Stromal cell of bone marrow (primary cell): ENCODE measurements at places on chromosomes 7 and 10.

DNA sequence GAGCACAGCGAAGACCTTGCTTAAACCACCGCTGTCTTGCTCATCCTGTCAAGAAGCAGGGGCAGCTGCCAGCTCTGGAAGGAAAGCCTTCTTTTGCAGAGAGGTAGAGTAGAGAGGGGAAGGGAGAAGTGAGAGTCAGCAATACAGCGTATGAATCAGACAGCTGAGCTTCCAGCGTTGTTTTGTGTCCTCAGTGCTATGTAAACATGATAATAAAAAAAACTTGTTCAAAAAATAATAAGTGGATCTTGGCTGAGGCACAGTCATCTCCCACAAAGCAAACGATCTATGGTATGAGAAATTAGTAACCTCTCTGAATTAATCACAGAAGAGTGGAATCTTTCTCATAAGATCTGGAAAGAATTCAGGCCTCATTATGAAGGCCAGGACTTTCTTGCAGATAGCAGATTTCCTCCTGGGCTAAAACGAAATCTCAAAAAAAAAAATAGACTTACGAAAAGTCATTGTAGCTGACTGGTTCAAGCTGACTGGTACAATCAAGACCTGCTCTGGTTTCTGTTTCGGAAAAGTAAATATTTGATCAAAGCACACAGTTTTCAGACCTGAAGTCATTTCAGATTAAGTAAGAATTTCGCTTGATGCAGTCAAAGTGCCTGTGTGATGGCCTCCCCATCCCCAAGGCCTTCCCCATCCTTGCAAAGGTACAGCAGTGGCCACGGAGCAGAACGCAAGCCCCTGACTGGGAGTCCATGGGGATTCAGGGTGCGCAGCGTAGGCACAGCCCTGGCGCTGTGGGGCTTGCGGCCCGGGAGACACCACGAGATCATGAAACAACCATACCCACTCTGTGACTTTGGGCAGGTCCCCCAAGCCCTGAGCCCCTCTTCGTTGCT, 29.4 kb downstream of the CHST15 start:
- peak; percentile 54 for DNase-seq

- DNase-seq = peak; percentile 12
These were observed 140.4 kb downstream of the PIP4K2A start for GRCh38 chr10:22573820-22574569.

DNA sequence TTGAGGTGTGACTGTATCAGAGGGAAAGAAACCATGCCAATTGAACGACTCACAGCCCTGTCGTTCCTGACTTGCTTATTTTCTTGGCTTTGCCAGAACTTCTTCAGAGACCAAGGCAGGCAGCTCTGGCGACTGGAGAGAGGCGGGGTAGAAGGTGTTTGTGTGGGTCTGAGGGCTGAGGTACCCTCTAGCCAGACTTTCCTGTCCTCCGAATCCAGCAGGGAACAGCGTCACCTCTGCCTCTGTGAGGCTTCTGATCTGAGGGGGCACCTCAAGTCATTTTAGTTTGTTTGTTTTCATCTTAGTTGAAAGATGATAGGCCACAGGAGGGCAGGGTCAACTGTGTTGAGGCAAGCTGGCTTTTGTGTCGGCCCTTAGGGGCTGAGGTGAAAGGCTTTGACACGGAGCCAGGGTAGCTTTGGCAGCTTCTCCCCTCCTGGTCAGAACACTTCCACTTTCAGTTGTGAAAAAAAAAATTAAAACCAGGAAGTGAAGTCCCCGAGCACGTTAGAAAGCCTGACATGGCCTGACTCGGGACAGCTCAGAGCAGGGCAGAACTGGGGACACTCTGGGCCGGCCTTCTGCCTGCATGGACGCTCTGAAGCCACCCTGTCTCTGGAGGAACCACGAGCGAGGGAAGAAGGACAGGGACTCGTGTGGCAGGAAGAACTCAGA, 1.9 kb downstream of the ACSL5 start:
- DNase-seq = no peak

DNA sequence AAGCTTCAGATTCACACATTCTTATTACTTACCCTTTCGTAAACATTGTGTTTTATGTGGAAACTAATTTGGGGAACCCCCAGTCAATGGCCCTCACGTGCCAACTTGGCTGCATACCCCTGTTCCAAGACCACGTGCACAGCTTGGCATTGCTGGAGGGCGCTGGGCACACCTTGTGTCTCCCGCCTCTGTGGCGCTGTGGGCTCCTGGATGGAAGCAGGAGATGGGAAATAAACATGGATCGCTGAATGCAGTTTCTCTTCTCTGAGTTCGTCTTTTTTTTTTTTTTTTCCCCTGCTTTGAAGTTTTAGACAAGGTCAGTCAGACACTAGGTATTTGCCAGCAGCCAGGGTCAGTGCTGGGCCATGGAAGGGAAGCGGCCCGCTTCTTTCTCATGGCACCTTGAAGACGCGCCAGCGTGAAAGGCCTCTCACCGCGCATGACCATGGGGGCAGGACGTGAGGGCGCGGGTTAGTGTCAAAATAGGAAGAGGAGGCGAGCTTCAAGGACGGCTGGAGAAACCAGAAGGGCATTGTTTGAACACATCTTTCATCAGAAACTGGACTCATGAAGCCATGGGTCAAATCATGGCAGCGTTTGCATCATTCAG, 27.3 kb downstream of the BNIP3 start:
- no peak for DNase-seq

DNA sequence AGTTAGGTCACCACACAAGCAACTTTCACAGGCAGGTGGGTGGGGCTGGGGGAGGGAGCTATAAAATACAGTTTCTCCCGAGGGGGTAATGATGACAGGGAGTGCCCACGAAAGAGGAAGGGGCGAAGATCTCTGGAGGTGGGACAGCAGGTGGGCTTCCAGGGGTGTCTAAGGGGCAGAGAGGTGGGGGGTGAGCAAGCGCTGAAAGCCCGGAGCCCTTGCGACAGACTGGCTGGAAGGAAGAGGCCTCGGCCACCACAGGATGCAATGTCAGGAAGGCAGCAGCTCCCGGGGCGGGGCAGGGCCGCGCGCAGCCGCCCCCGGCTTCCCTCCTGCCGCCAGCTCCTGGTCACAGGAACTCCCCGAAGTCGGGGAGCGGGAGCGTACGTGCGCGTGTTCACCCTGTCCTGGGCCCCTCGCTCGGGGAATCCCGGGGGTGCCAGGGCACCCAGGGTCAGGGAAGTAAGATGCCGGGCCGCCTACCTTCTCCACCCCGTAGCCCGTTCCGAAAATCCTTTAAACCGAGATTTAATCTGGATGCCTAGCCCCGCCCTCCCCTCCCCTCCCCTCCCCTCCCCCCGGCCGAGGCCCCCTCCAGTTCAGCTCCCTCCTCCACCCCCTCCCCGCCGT, 105.2 kb upstream of the PPIF start:
- no peak for DNase-seq

DNA sequence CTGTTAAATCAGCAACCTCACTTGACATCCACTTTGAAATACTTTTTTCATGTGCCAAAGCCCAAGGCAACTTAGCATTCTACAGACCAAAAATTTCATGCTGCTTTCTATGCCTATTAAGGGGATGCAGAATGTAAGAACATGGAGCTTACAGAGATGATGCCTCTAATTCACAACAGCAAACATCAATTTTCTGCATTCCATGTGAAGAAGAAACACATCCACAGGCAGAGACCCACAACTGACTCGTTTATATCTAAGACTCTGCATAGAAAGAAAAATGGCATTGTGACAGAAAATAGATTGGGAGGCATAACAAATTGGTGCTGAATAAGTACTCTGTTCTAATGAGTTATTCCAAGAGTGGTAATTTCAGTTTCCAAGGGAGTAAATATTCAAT, 107.6 kb downstream of the SGMS1 start:
- DNase-seq = no peak

DNA sequence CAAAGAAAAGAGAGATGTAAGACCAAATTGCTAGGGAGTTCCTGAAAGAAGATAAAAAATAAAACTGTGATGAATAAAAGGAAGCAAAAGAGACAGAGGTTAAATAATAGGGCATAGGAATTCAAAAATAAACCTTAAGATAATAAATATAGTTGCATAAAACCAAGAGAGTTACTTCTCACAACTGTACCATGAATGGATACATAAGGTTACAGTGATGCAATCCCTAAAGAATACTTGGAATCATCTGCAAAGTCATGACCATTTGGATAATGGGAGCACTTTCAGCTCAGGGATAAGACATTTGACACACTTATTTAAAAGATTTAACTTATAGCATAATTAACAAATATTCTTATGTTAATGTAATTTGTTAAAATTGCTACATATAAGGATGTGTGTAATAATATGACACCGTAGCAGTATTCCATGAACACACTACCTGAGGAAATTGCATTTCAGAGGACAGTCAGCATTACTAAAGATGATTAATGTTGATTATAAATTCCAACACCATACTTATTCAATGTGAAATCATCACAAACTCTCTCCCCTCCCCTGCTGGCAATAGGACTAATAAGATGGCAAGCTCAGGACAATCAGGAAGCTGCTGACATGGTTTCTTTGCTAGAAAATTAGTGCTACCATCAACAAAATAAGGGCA, 202.1 kb upstream of the AKR1E2 start:
- DNase-seq = no peak
